ENCODE measurements at places on chromosomes 4 and X.

DNA sequence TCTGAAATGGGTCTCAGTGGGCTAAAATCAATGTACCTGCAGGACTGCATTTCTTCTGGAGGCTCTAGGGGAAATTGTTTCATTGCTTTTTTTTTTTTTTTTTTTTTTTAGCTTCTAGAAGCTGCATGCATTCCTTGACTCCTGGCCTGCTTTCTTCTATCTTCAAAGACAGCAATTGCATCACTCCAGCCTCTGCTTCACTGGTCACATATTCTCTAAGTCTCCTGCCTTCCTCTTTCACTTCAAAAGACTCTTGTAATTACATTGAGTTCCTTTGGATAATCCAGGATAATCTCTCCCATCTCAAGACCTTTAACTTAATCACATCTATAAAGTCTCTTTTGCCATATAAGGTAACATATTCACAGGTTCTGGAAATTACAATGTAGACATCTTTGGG is 11.3 kb upstream of the PCYT1B start:
- no peak for DNase-seq

GRCh38 chr4:44257461-44257860 is 191.1 kb downstream of the KCTD8 start:
- DNase-seq, result no peak

GRCh38 chr4:174324725-174325124 is 41.0 kb downstream of the CEP44 start:
- no peak for DNase-seq

DNA sequence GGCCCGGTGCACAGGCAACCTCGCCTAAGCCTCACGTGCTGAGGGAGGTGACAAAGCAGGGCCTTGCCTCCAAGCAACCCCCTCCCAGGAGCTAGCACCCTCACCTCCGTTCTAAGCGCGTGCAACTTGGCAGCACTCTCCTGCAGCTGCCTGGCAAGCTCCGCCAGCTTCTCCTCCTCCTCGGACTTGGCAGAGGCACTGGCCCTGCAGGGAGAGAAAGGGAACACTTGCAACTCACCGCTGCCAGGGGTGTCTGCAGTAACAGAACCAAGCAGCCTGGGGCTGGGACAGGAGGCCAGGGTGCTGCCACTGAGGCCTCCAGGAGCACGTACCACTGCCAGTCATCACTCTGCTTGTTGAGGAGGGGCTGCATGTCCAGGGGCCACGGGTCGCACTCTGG is 10.3 kb upstream of the TREX2 start:
- no peak for DNase-seq

DNA sequence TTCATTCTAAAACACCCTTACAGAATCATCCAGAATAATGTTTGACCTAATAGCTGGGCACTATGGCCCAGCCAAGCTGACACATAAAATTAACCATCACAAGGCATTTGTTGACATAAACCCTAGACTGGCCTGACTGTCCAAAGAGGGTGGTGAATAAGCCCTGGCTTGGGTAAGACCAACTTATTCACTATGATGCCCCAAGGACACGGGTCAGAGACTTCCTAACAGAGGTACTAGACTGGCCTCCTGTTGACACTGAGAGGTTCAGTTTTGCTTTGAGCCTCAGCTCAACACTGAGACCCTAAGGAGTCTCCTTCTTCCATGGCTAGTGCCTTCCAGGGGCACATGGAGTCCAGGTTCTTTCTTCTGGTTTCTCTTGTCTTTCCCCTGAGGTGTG is 21.3 kb downstream of the FGF2 start:
- no peak for DNase-seq

DNA sequence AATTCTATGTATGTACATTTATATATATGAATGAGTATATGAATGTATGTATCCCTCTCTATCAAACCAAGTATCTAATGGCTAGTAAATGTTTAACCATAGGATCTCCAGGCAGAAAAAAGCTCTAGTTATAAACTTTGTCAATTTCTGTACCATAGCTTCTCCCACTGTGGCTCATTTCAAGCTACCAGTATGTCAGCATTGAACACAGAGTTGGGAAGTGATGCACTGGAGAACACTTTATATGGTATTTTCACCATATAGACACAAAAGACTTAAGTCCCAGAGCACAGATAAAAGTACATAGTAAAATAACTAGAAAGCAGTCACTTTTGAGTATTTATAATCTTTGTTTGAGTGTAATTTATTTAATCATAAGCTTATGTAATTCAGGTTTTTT is 53.9 kb upstream of the ATP8A1 start:
- no peak for DNase-seq

DNA sequence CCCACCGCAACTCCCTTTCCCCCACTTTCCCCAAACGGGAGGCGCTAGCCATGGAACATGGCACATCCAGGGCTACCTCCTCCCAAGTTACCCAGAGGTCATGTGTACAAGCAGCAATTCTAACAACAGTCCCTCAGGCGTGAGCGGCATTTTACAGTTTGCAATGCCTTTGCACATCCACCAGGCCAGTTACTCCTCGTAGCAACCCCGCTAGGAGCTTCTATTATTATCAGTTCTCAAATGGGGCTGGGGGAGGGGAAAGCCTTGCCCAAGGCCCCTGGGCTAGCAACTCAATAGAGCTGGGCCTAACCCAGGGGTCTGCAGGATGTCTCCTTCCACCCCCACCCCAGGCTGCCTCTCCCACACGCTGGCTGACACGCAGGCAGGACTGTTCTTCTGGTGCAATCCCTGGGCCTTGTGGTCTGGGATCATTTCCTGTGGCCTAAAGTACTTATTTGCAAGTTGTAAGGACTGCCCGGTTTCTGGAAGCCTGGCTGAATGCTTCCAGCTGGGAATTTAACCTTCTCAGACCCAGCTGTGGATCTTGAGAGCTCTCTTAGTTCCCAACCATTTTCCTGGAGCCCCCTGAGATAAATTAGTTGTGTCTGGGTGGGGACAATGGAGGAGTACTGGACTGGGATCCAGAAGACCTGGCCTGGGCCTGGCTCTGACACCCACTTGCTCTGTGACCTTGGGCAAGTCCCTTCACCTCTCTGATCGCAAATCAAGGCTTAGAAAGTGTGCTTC is 27.7 kb downstream of the PJA1 start:
- no peak for DNase-seq

GRCh38 chr4:83191026-83191425 is 76.5 kb upstream of the PLAC8 start:
- peak; percentile 18 for DNase-seq

- peak; percentile 29 for DNase-seq
Measured at GRCh38 chr4:172142281-172142741, 329.1 kb downstream of the GALNTL6 start.

- DNase-seq, result no peak
Measured at GRCh38 chr4:156913234-156913633, 58.4 kb downstream of the PDGFC start.

DNA sequence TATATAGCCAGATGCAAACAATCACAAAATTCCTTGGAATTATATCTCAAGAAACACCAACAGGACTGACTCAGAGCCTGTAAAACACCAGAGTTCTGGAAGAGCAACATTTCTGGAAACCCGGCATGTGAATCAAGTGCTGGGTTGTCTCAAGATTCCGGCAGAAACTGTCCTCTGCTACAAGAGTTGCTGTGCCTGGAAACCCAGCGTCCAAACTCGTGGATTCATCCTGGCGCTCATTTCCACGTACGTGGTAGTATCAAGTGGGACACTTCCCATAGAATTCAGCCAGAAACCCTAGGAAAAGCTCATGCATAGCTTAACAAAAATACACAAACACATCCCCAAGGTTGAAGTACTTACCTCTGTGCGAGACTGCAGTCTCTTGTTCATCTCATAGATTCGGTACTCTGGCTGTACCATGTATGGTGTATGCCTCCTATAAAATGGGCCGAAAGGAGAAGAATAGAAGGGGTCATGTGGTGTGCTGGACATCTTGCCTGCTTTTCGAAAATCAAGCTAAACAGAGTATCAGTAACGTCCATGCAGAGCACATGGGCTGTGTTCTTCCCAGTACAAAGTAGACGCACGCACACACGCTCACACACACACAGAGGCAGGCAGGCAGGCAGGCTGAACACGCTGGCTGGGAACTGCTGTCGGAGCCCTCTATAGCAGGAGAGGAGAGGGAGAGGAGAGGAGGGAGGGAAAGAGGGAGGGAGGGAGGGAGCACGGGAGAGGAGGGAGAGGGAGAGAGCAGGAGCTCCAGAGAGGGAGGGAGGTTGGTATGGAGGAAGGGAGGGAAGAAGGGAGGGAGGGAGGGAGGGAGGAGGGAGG is at the start of gene LDB2:
LDB2 (minus strand) TSS at position 655 of the 837 bp plus-strand sequence.
- DNase-seq, result peak; percentile 31

- DNase-seq, result no peak
Measured at GRCh38 chr4:171636606-171637005, 176.6 kb upstream of the GALNTL6 start.

DNA sequence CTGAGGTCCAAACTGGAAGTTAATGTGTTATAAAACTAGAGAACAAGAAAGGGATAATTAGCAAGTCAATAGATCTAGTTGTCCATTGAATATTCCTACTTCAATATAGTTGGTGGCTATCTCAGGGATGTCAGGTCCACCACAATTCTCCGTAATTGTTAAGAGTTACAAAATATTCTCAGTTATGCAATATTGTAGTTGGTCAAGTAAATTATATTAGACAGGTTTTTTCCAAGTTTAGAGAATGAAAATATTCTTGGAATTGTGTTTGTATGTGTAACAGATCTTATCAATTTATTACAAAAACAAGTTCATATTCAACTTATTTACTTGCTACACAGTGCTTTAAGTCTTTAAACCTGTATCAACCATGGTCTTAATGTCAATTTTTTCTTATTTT is 547.4 kb downstream of the SPRY1 start:
- no peak for DNase-seq

- DNase-seq, result no peak
Measured at GRCh38 chr4:8250227-8250626, 19.3 kb upstream of the HTRA3 start.

DNA sequence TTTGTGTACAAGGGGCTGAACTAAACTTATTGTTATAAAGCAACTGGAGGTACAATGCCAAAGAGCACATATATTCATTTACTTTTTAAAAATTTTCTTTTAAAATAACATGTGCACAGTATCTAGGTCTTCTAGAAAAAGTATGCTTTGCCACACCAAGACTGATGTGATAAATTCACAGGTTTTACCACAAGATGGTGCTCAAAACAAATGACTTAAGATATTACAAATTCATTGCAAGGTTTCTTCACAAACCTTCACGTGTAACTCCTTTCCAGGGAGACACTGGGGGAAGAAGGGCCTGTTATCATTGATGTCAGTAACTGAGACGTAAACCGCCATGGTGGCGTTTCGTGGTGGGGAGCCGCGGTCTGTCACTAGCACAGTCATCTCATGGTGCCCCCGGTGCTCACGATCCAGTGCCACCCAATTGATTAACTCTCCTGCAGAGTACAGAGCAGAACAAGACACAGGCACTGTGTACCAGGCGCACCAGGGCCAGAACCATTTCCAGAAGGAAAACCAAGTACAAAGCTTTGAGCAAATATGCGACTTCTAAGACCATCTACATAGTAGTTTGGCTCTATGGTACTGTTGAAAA is 162.2 kb downstream of the DCHS2 start:
- DNase-seq, result peak; percentile 19

DNA sequence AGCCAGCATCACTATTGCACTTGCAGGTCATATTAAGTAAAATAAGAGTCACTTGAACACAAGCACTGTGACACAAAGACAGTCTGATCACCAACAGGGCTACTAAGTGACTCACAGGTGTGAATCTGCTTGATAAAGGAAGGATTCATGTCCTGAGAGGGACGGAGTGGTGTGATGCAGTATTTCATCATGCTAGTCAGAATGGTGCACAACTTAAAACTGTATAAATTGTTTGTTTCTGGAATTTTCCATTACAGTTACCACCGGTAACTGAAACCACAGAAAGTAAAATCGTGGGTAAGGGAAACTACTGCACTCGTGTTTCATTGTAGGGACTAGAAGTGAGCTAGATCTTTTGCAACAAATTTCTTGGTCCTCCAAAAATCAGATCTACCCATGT is 109.7 kb downstream of the ELOVL6 start:
- DNase-seq, result no peak

GRCh38 chr4:14771504-14772175 is 230.6 kb upstream of the CPEB2 start:
- DNase-seq, result no peak

- DNase-seq, result no peak
Measured at GRCh38 chr4:88001871-88002270, 5.6 kb upstream of the PKD2 start.

GRCh38 chr4:70471897-70472296 is at the start of gene MUC7:
MUC7 (plus strand) TSS chr4:70472197; CDS start chr4:70474022, 1,825 bp downstream.
- no peak for DNase-seq

All from kidney glomerular epithelial cell (primary cell).